ENCODE measurements at places on chromosomes 12 and 14. TPM values are rescaled to one million over a fixed set of nuclear protein-coding genes. Genes with fewer than 3 reads are reported as not detected.

Gene STAC3
- 0.08 TPM for total RNA-seq

Gene EIF4B
- total RNA-seq = 2,365 TPM

Gene TPPP2
- total RNA-seq = not detected

Gene KCNC2
- total RNA-seq = under 0.01 TPM

Gene INSM2
- total RNA-seq = not detected

Gene SYNDIG1L
- not detected for total RNA-seq

Gene FAIM2
- 0.38 TPM for total RNA-seq

Gene KIF5A
- 0.15 TPM for total RNA-seq

Gene COX8C
- not detected for total RNA-seq

Gene MOK
- 4.6 TPM for total RNA-seq

Gene KLRK1
- not detected for total RNA-seq

Gene DEPDC4
- 1.1 TPM for total RNA-seq
